Activated T-helper 2 cell treated with anti-CD3 and anti-CD28 coated beads, Interferon-gamma antibody, Interleukin-2, Interleukin-4, amounts not matched to agents 10 μg/mL and 5 μg/mL and 100 μg/mL, durations not matched to agents 14 hours and 24 hours and 36 hours (primary cell): ENCODE measurements at places on chromosomes 6 and 20.

DNA sequence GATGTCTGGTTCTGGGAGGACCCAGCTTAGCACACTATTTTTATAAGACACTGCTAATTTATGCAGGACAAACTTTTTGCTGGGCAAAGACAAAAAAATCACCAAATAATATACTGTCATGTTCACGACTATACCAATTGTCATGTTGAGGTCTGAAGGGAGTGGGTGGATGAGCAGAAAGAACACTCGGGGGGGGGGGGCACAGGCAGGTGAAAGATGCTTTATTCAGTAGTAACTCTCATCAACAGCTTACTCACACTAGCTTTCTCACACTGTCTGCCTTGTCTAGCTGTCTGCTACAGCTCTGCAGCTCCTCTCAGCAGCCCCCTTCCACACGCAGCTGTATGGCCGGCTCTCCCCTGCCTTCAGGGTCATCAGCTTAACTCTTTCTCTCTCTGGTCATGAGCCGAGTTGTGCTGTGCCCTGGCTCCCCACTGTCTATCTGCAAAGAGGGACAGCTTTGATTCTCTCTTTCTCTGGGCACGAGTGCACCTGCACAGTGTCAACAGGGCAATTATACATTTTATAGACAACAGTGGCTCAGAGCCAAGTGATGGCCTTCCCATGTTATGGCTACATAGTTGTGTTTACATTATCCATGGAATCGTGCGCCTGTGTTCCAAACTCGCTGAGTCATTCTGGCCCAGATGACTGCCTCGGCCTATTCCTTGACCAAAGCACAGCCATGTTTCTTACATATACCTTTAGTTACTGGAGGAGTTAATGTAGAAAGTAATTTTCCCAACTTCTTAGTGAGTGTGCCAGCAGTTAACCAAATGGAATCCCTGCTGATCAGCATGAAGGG is 187.7 kb upstream of the PRSS16 start:
- no peak for DNase-seq

- DNase-seq: no peak
These were observed 15.7 kb downstream of the AHI1 start for GRCh38 chr6:135481783-135482369.

- no peak for DNase-seq
These were observed 47.7 kb upstream of the SLC32A1 start for GRCh38 chr20:38676576-38676975.

GRCh38 chr6:32522302-32523047 is 7.6 kb downstream of the HLA-DRB5 start:
- no peak for DNase-seq

- DNase-seq: no peak
These were observed 270.1 kb upstream of the ARID1B start for GRCh38 chr6:156507106-156507505.

- DNase-seq: no peak
These were observed 279.4 kb downstream of the RFPL4B start for GRCh38 chr6:112626468-112627082.

GRCh38 chr6:18328540-18328939 is 58.6 kb upstream of the RNF144B start:
- DNase-seq: no peak

GRCh38 chr6:34232901-34233300 is 3.8 kb upstream of the HMGA1 start:
- DNase-seq: no peak

DNA sequence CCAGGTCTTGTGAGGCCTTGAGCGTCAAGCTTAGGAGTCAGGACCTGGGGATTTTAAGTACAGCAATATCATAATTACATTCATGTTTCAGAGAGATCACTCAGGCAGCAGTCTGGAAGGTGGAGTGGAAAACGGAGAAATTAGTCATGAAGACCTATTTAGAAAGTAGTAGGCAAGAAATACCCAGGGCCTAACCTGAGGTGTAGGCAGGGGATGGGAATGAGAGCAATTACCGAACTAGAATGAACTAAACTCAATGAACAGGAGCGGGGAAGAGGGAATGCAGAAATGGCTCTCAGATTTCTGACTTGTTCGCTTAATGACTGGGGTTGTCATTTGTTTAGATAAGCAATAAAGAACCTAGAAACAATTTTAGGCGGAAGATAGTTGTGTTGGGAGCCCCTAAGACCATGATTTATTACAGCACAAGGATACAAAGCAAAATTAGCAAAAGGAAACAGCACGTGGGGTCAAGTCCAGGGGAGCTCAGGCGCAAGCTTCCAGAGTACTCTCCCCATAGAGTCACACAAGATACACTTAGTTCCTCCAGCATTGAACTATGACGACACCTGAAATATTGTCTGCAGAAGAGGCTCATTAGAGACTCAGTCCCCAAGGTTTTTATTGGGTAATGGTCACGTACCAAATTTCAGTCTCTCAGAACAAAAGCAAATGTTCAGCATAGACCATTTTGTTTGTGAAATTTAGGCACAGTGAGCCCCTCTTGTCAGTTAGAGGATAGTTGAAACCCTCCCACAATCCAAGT is 178.8 kb upstream of the AKAP12 start:
- DNase-seq: no peak

- DNase-seq: no peak
These were observed 230.9 kb upstream of the SULF2 start for GRCh38 chr20:48015943-48016723.

GRCh38 chr6:111534231-111534751 is 51.3 kb upstream of the REV3L start:
- no peak for DNase-seq

DNA sequence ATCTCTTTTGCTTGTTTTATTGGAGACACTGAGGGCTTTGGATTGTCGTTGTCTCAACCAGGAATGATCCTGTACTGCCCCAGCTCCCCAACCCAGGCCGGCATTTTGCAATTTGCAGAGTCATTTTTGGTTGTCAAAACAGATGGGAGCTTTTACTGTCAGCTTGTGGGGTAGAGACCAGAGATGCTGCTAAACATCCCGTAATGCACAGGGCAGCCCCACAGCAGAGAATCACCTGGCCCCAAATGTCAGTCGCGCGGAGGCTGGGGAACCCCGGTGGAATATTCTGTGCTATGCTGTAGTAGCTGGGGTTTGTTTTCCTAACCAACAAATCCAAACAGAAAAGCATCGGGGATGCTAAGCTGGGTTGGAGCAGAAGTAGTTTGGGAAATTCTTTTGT is 99.7 kb downstream of the TSHZ2 start:
- no peak for DNase-seq

DNA sequence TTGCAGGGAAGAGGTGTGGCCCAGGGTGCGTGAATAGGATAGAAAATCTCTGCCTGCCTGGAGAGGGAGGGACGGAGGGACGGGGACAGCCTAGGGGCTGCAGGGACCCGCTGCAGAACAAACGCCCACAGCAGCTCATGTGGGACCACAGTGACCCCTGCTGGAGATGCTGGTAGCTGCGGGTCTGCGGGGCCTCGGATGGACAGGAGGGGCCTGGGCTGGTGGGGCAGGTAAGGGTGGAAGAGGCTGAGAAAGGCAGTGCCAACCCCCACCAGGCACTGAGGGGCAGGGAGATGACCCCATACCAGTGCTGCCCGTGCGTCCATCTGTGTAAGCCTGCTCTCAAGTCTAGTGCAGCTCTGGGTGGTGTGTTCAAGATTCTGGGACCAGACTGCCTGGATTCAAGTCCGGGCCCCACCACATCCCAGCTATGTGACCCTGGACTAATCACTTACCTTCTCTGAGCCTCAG is 39.4 kb downstream of the KIAA1755 start:
- peak; percentile 40 for DNase-seq

DNA sequence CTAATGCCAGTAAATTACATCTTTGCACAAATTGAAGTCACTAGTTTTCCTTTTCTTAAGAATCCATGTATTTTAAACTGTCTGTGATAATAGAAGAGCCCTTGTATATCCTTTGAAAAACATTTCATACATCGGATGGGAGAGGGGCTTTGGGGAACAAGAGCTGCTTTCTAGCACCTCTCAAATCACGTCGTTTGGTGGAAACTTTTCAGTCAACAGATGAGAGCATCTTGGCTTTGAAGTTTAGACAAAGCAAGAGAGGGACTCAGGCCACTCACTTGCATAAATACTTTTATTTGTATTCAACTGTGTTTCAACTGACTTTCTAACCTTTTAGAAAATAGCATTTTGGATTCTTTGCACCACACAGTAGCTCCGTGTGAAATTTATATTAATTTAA is 502.3 kb upstream of the IMPG1 start:
- DNase-seq: no peak

- DNase-seq: peak; percentile 19
These were observed 5.1 kb upstream of the TUBB1 start for GRCh38 chr20:59013959-59014608.

DNA sequence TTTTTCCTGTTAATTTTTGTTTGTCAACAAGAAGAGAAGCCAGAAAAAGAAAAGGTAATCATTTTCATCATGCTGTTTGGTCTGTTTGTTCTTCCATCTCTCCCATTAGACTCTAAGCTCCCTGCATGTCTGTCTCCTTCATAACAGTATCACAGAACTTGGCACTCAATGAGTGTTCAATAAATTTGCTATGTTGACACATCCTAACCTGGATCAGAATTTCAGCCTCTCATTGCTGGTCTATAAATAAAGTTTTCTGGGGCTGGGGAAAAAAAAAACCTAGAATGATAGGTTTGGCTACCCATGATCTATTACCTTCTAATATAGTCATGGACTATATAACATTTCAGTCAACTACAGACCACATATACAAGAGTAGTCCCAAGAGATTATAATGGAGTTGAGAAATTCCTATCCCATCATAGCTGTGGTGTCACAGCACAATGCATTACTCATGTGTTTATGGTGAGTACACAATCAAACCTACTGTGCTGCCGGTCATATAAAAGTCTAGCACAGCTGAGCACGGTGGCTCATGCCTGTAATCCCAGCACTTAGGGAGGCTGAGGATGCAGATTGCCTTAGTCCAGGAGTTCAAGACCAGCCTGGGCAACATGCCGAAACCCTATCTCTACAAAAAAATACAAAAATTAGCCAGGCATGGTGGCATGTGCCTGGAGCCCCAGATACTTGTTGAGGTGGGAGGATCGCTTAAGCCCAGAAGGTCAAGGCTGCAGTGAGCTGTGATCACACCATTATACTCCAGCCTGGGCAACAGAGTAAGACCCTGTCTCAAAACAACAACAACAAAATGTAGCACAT is 5.9 kb downstream of the NUDT3 start:
- no peak for DNase-seq

GRCh38 chr6:160426136-160426535 is 78.0 kb downstream of the SLC22A3 start:
- DNase-seq: no peak

- no peak for DNase-seq
These were observed 279.2 kb downstream of the PTPRK start for GRCh38 chr6:128241216-128241615.

DNA sequence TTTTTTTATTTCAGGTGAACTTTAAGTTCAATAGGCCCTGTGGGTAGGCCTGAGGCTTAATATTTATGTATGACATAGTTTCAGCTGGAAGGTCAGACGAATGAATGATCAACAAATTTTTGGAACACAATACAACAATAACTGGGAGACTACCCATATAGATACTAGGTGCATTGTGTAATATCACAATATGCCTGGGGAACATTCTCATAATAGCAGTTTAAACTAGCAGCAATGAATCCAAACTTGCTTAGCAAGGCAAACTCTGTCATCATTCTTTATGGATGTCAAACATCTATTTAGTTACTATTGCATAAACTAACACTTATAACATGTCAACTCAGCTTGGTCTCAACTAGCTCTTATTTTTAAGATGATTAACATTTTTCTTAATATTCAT is 49.3 kb downstream of the ELOVL4 start:
- DNase-seq: no peak

DNA sequence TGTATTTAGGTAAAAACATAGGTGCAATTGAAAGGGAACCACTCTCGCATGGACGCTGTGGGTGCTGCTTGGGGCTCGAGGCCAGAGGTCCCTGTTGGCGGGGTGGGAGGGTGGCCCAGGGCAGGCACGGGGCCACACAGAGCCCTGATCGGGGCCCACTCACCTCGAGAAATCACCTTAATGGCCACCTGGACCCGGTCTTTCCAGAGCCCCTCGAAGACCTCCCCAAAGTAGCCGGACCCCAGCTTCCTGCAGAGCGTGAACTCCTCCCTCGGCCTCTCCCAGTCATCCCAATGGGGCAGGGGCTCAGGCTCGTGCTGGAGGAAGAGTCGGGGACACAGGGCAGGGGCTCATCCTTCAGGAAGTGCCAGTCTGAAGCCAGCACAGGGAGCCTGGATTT is 3.8 kb downstream of the PTK6 start:
- no peak for DNase-seq

- no peak for DNase-seq
These were observed 74.8 kb downstream of the RIN2 start for GRCh38 chr20:19832875-19833274.

- DNase-seq: no peak
These were observed 225.6 kb downstream of the ARID1B start for GRCh38 chr6:157002774-157003173.

DNA sequence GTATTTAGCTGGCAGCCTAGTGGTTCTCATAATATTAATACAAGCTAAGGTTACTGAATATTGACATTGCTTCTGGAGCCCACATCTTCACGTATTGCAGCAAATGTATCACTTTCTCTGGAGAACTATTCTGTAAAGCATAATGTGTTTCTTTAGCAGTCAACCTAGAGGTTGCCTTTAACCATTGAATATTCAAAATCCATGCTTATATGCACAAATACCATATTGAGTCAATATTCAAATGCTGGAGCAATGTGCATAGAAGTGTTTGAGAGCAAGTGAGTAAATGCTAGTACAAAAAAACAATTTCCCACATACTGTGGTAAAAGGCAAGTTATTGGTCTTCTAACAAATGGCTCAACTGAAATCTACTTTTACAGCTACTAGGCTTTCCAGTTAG is 231.8 kb downstream of the TRDN start:
- no peak for DNase-seq

DNA sequence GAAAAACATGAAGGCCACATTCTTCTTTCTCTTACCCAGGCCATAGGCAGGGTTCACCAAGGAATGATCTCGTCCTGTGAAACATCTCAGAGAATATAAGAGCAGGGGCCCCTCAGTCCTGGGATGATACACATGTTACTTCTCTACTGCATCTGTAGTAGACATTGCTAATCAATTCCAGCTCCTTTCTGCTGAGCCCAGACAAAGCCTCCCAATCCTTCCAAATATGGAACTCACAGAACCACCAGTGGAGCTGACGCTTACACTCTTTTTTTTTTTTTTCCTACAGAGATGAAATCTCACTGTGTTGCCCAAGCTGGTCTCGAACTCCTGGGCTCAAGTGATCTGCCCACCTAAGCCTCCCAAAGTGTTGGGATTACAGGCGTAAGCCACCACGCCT is 9.1 kb downstream of the SNTA1 start:
- DNase-seq: no peak

- DNase-seq: peak; percentile 42
These were observed 1.3 kb downstream of the PLCG1 start for GRCh38 chr20:41138475-41139226.

- no peak for DNase-seq
These were observed 75.8 kb downstream of the CEBPB start for GRCh38 chr20:50266293-50267040.

GRCh38 chr6:158067436-158068015 is 85.9 kb downstream of the SYNJ2 start:
- DNase-seq: no peak

- DNase-seq: peak; percentile 59
These were observed 480 bp upstream of the NT5E start for GRCh38 chr6:85449388-85449817.

GRCh38 chr6:12473494-12473893 is 183.3 kb downstream of the EDN1 start:
- no peak for DNase-seq
